Germinal center (tissue), 1 donor: ENCODE measurements at places on chromosomes 12 and 14.

DNA sequence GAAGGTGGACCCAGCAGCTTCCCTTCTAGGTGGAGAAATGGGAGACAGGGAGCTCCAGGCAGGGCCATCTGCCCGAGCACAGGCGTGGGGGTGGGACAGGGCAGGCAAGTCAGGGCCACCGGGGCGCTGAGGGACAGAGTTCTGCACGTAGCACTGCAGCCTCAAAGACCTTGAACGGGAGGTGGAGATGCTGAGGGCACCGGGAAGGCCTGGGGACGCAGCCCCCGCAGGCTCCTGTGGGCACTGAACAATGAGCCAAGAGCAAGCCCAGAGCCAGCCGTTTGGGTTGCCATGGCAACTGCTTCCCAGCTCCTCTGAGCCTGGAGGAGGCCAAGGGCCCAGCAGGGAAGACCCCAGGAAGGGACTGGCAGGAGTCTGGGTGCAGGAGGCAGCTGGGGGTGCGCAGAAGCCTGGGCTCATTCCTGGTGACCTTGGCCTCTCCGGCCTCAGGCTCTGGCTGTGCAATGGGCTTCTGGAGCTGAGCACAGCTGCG is 3.4 kb downstream of the LBHD2 start:
- no peak for DNase-seq

DNA sequence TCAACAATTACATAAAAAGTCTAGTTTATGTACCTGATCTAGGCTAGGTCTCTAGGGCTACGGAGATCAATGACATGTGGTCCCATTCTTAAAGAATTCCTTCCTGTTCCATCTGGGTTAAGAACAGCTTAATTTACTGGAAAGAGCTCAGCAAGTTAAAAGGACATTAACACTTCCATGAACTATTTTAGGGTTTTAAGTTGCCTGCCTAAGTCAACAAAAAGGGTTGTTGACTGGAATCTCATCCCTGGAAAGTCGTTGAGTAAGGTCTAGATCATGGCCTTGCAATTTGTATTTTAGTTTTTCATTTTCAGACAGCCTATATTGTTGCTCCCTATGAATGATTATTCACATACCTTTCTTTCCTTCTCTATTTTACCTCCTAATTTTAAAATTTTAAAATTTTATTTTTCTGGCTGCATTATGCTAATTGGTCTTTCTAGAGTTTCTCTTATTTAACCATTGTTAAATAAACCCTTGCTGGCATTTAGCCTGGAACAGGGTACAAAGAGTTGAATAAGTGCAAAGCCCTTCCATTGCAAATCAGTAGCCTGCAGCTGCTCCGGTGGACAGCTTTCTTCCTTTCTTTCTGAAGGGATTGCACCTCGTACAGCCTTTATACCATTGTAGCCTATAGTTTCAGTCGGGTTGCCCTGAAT is 66.3 kb downstream of the VRK1 start:
- no peak for DNase-seq

- no peak for DNase-seq
Measured at GRCh38 chr12:29662734-29663323, 120.9 kb downstream of the TMTC1 start.

DNA sequence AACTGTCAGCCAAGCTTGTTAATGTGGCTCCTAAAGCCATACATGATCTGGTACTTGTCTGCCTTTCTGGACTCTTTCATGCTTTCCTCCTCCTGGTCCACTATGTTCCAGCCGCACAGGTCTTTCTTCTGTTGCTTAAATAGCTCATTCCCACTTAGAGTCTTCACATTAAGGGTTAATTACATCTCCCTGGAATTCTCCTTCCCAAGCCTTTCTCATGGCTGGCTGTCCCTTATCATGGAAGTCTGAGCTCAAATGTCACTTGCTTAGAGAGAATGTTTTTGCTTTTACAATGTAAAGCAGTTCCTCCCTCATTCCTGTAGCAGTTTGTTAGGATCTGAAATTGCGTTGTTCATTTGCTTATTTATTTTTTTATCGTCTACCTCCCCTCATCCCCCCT is 199.6 kb downstream of the TRHDE start:
- DNase-seq: no peak

DNA sequence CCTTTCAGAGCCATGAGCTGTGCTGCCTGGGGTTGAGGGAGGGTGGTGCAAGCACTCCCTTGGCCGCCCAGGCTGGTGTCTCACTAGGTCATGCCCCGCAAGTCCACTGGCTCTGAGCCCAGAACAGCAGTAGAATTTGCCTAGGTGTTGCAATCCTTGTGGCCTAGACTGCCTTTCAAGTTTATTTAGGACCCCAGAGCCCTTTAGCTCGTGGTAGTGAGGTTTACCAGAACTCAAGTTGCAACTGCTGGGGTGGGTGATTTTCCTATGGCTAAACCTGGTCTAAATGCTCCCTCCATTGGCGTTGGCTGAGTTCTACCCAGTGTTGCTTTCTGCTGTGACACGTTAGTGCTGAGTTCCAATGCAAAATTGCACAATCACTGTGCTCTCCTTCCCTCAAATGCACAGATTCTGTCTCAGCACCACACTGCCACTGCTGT is 287.2 kb downstream of the BCAT1 start:
- DNase-seq: no peak

DNA sequence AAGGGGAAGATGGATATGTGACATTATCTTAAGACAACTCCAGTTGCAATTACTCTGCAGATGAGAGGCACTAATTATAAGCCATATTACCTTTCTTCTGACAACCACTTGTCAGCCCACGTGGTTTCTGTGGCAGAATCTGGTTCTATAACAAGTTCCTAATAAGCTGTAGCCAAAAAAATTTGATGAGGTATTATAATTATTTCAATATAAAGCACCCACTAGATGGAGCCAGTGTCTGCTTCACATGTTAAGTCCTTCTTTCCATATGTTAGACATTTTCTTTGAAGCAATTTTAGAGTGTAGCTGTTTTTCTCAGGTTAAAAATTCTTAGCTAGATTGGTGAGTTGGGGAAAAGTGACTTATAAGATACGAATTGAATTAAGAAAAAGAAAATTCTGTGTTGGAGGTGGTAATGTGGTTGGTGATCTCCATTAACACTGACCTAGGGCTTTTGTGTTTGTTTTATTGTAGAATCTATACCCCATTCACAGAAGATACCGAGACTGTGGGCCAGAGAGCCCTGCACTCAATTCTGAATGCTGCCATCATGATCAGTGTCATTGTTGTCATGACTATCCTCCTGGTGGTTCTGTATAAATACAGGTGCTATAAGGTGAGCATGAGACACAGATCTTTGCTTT is 36.9 kb downstream of the PSEN1 start:
- DNase-seq: peak; percentile 34

GRCh38 chr12:122123051-122123760 is 44.6 kb downstream of the MLXIP start:
- DNase-seq: peak; percentile 76

GRCh38 chr14:55980970-55981369 is 137.2 kb upstream of the PELI2 start:
- no peak for DNase-seq

DNA sequence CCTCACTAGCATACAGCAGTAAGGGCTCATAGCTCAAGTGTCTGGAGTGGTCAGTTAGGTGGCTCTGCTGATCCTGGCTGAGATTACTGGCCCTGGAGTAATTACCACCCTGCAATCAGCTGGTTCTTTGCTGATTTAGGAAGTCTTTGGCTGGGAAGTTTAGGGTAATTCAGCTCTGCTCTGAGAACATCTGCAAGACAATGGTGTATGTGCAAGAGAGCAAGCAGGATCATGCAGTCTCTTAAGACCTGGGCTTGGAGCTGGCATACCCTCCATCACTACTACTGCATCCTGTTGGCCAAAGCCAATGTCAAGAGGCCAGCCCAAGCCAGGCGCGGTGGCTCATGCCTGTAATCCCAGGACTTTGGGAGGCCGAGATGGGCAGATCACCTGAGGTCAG is 159.0 kb downstream of the NDUFA12 start:
- no peak for DNase-seq

GRCh38 chr14:23432946-23433345 is 2.5 kb downstream of the MYH7 start:
- DNase-seq: no peak

DNA sequence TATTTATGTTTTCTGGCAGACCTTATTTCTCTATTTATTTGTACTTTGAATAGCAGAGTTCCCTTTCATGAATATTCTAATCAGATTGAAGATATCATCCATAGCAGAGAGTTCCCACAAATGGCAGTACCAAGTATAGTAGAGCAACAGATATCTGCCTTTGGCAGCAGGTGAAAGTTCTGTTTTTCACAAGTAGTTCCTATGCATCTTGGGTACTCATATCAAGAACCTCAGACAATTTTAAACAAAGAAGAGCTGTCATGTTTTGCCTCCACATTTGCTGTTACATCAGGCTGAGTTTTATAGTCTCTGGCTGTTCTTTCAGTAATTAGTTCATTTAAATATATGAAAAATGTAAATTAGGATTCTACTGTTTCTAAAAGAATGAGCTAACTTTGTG is 252.0 kb downstream of the KCNC2 start:
- no peak for DNase-seq

- no peak for DNase-seq
Measured at GRCh38 chr12:9763025-9763424, 2.3 kb upstream of the CD69 start.

DNA sequence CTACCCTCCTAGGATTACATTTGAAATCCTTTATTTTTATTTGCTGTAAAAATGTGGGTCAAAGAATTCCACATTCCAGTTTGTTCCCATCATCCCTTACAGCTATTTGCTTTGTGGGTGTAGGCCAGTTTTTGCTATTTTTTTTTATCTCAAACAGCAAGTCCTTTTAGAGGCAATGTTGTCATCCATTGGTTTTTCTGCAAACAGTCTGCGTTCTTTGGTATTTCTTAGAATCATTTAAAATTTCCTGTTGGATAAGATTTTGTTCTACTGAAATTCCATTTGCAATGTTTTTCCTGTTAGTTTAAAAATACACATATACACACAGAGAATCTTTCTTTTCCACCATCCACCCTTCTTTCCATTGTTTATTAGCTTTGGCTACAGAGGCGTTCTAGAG is 53.3 kb upstream of the STK38L start:
- no peak for DNase-seq

- DNase-seq: peak; percentile 21
Measured at GRCh38 chr12:68481181-68481941, 129.3 kb upstream of the RAP1B start.
